GM23338 (cell line): ENCODE measurements at places on chromosomes 11 and 22.

- H3K4me3 ChIP-seq: no peak overlapping the region
- H3K27ac ChIP-seq: no peak overlapping the region
- H3K36me3 ChIP-seq: peaks cover 8% of the 10 kb centered on the region
- H3K27me3 ChIP-seq: no peaks in the 10 kb centered on the region
Measured at GRCh38 chr11:65629579-65629978, 8.3 kb upstream of the SIPA1 start.

DNA sequence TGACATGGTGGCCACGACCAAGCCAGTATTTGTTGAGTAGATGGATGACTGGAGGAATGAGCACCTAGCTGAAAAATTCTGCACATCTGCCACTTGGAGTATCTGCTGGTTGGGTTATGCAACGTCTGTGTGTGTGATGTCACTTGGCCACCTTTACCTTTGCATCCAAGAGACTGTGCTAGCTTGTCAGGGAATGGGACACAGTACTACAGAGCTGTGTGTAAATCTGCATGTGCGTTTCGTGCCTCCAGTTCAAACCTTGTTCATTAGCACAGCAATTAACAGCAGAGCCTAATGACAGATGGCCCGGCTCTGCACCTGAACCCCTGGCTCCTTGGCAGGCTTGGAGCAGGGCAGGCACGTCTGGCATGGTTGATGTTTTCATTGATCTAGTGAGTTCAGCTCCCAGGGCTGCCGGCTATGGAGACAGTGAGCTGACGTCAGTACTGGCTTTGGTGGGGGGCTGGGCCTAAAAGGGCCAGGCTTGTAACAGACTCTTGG lies 188.4 kb upstream of the NAV2 start:
- peaks cover 9% of the 10 kb centered on the region; the same call in 1 of the 2 replicates for H3K4me1 ChIP-seq
- H3K27me3 ChIP-seq: no peaks in the 10 kb centered on the region
- H3K36me3 ChIP-seq: no peaks in the 10 kb centered on the region
- H3K4me3 ChIP-seq: no peak overlapping the region
- no peak overlapping the region for H3K27ac ChIP-seq
- no peak for DNase-seq

GRCh38 chr22:17149076-17149815 lies 9.8 kb downstream of the HDHD5 start:
- no peaks in the 10 kb centered on the region for H3K27me3 ChIP-seq
- no peak overlapping the region for H3K27ac ChIP-seq
- H3K36me3 ChIP-seq: no peaks in the 10 kb centered on the region
- DNase-seq: no peak
- H3K4me3 ChIP-seq: no peak overlapping the region
- H3K4me1 ChIP-seq: no peaks in the 10 kb centered on the region

- no peak for DNase-seq
- H3K4me1 ChIP-seq: peaks cover 6% of the 10 kb centered on the region; the same call in 1 of the 2 replicates
- no peaks in the 10 kb centered on the region; the same call in 1 of the 2 replicates for H3K36me3 ChIP-seq
- no peaks in the 10 kb centered on the region for H3K27me3 ChIP-seq
- no peak overlapping the region for H3K27ac ChIP-seq
Measured at GRCh38 chr11:81036168-81036870, 1595.5 kb upstream of the TENM4 start.
